ENCODE measurements at places on chromosomes 1 and 21.
A peak's percentile ranks its signal among the peaks of the same experiment; 100 is the strongest.

DNA sequence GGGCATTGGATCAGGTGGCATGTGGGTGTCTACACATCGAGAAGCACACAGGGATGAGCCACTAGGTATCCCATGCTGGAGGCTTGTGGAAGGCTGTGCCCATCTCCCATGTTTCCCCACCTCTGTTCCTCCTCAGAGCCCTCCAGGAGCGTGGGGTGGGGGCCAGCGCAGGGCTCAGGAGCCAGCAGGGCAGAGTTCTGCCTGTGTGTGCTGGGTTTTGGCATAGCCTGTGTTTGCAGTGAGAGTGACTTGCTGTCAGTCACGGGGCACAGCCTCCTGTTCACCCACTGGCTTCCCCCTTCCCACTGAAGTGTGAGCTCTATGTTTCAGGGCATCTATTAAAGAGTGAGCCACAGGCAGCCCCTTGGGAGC lies 10.4 kb downstream of the IBA57 start:
- DNase-seq: no peak

- DNase-seq: no peak
These were observed 137.8 kb downstream of the LMX1A start for GRCh38 chr1:165218731-165219130.

GRCh38 chr1:3237994-3238702 lies 169.1 kb downstream of the PRDM16 start:
- DNase-seq: no peak

- no peak for DNase-seq
These were observed 157.4 kb downstream of the GPR52 start for GRCh38 chr1:174605198-174605597.

- peak; percentile 26 for DNase-seq
These were observed 771 bp downstream of the RABGAP1L start for GRCh38 chr1:174160109-174160473.

GRCh38 chr1:32040711-32041110 lies 27.0 kb downstream of the KHDRBS1 start:
- DNase-seq: no peak

DNA sequence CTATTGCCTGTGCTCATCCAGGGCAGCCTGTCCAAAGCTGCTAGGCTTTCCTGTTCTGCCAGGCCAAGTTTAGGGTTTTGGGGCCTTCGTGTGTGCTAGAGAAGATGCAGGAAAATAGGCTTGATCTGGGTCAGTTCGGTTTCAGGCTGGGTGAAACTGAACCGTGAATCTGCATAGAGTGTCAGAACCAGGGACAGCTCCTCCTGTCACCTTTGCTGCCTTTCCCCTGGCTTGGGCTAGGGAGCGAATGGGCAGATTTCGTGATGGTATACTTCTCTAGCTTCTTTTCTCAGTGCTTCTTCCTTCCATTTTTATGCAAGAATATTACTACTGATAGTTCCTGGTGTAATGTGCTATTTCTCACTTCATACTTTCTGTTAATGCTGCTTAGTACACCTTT lies 6.0 kb upstream of the AGO1 start:
- no peak for DNase-seq

- peak; percentile 69 for DNase-seq
These were observed 254.4 kb downstream of the AKT3 start for GRCh38 chr1:243595527-243596210.

DNA sequence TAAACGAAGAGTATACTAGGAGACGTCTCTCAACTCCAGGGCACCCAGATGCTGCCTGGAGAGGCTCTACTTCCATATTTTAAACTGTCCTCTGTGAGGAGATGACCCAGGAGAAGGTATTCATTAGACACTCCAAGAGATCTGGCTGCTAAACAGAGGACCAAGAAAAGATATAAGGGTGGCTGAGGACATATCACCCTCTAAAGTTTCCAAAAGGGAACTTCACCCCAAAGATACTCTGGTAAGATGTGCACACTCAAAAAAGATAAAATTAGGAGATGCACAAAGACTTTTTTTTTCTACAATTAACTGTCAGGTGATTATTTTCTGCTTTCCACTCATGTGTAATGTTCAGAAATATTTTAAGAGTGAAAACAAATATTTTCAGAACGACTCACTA lies 1.4 kb downstream of the ZNF670 start:
- peak; percentile 20 for DNase-seq
